Activated CD4-positive, alpha-beta T cell treated with anti-CD3 and anti-CD28 coated beads for 24 hours (primary cell): ENCODE measurements at places on chromosomes 4 and X.

GRCh38 chr4:119946359-119946758 lies 120.3 kb downstream of the MAD2L1 start:
- DNase-seq, result no peak

DNA sequence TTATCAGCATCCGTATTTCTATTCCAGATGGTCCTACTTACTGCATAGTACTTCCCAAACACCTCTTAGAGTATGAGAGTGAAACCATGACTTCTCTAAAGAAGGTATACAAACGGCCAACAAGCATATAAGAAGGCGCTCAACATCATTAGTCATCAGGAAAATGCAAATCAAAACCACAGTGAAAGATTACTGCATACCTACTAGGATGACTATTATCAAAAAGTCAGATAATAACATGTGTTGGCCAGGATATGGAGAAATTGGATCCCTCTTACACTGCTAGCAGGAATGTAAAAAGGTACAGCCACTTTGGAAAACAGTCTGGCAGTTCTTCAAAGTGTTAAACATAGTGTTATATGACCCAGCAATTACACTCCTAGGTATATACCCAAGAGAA lies 215.3 kb upstream of the CXorf66 start:
- DNase-seq, result no peak

DNA sequence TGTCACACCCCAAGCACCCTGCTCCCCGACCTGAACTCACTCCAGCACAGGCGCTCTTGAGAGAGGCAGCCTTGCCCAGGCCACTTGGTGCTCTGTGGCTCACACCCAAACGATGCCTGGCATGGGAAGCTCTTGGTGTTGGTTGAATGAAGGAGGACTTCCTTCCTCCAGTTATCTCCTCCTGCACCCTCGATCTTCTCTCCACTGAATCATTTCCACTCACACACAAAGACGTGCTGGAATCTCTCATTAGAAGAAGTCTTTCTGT lies 90.5 kb upstream of the TRIM2 start:
- no peak for DNase-seq

- no peak for DNase-seq
These were observed 8.7 kb upstream of the PPP3CA start for GRCh38 chr4:101355767-101356702.

GRCh38 chr4:8410641-8411271 lies 29.8 kb downstream of the ACOX3 start:
- DNase-seq, result no peak

DNA sequence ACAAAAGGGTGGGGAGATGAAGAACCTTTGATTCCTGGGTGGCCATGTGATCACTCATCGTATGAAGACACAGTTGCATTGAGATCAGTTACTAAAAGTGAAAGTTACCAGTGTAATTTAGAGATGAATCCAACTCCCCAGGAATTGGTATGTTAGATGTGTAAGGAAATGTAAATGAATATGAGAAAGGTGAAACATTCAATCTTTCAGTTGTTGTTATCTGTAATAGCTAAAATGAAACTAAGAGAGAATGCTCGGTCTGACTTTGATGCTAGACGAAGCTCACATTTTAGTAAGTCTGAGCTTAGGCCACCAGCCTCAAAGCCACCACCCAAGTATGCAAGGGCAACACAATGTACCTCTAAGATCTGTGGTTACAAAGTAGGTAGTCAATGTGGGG lies 194.3 kb upstream of the POF1B start:
- DNase-seq, result no peak

GRCh38 chr4:159041054-159042034 lies 61.5 kb upstream of the RAPGEF2 start:
- no peak for DNase-seq

DNA sequence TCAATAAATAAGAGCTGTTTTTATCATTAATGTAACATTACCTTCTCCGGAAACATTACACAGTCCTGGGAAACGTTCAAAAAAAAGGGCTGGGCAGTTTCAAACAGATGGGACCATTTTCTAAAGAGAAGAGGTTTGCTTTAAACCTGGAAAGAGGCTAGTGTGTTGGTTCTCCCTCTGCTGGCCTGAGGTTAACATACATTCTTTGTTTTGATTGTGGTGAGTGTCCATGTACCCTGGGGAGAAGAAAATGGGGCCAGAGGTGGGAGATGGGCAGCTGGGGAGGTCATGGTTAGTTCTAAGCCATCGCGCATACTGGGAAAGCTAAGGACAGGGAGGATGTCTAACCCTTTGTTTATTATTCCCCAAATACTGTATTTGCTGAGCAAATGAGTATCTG lies 194.7 kb downstream of the CPEB2 start:
- no peak for DNase-seq

DNA sequence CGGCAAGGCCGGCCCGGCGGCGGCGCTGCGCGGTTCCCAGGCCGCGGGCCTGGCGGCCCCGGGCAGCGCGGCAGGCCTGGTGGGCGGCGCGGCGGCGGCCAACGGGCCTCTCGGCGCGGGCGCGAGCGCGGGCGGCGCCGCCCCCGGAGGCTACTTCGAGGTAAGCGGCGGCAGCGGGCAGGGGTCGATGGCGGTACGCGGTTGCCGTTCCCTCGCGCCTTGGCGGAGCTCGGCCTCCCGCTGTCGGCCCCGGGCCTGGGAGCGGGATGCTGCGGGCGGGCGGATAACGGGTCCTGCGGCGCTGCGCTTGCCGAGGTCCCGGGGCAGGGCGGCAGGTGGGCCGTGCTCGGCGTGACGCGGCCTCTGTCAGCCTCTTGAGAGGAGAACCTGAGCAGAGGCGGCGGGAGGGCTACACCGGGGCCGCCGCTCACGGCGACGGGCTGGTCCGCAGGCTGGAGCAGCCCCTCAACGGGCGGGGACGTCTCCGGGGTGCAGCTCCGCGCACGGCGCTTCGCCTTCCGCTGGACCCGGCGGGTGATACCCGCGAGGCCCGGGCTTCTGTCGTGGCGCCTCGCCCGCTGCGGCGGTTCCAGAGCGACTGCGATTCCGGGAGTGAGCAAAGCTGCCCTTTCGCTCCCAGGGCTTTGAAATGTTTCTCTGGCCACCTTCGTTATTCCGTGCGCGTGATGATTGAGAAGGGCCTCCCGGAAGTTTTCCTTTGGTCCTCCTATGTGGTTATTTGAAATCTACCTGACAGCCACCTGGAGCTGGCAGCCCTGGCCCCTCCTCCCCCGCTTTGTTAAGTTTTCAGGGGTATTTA lies 774 bp downstream of the FAM193A start:
- DNase-seq, result peak; percentile 31

DNA sequence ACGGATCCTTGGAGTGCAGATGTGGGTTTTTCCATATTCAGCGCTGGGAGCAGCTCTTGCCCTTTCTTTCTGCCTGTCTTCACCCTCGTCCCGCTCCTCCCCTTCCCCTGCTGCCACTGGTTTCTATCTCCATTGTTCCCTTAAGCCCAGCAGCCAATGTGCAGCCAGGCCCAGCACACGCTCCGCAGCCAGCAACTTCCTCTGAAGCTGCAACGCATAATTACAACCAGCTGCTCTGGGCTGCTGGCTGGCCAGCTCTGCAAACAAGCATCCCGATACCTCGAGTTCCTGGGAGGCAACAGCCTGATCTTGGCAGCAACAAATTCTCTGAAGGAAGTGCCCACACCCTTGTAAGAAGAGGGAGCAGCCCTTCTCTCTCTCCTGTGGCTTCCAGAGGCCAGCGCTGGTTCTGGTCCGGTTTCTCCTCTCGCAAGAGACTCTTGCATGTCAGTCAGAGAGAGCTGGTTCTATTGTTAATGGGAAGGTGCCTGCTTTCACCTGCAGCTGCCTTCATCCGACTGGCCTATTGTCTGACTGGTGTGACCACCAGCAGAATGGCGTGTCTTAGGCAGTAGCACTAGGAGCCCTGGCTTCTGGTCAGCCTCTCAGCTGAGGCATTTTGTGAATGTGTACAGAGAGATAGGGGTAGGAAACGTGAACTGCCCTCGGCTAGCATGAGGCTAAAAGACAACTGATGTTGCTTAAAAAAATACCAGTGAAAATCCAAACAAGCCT lies 83.8 kb upstream of the MAML3 start:
- no peak for DNase-seq

DNA sequence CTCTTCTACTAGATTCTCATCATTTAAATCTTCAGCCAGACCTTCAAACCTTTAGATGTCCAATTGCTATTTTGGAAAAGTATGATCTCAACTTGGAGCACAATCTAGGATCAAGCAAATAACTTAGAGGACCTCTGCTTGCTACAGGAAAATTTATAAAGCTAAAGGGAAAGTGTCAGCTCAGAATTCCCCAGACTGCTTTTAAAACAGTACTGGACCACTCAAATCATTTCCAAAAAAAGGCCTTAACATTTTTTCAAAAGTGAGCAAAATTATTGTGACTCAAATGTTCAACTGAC lies 169.8 kb downstream of the PARM1 start:
- no peak for DNase-seq

DNA sequence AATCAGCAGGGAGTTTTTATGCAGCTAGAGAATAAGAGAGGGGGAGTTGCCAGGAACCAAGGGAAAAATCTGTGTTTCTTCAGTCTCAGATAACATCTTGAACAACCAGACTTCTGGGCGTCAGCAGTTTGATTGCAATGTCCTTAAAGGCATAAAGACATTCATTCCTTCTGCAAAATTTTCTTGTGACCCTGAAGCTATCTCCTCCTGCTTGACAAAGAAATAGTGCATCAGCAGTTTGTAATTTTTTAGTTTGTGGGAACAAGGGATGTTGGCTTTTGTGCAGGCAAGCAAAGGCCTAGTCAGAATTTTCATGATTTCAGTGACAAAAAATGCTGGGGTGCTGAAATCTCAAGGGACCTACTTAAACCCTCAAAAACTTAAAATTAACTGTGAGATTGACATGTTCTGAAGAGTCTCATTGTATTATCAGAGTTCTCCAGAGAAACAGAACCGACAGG lies 125.8 kb upstream of the UNC5C start:
- DNase-seq, result no peak

- no peak for DNase-seq
These were observed 1212.2 kb upstream of the TENM3 start for GRCh38 chr4:181030961-181031360.

GRCh38 chr4:7962609-7963508 lies 23.2 kb upstream of the AFAP1 start:
- no peak for DNase-seq

DNA sequence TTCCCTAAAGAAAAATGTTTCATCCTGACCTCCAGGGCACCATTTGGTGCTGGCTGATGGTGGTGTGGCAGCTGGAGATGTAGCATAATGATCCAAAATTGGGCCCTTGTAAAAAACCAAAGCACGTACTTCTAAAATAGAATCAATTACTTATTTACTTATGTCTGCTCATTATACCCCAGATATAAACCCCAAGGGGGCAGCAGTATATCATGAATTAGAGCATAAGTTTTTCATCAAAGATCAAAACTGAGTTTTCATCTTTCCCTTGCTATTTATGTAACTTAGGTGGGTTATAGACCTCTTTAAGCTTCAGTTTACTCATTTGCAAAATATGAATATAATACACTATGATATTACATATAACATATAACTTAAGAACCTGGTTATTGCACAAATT lies 241.1 kb downstream of the TACR3 start:
- no peak for DNase-seq

- no peak for DNase-seq
These were observed 22.2 kb downstream of the RBPJ start for GRCh38 chr4:26343038-26343398.

- DNase-seq, result no peak
These were observed 440.4 kb upstream of the ADGRL3 start for GRCh38 chr4:60759518-60760245.

DNA sequence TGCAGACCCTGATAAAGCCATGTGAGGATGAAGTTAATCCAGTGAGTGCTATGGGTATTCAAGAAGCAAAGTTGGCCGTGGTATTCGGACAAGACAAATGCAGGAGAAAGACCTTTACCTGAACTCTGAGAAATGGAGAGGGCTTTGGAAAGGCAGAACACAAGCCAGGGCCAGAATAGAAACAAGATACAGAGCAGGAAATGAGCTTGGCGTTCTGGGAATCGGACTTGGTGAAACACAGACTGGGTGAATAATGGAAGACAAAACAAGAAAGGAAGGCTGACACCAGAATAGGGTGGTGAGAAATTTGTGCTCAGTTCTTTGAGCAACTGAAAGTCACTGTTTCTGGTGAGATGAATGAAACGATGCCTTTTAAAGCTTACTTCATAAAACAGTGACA lies 83.3 kb downstream of the VEGFC start:
- no peak for DNase-seq

GRCh38 chr4:133000012-133000411 lies 149.1 kb upstream of the PCDH10 start:
- DNase-seq, result no peak

GRCh38 chrX:38004046-38004445 lies 2.3 kb upstream of the SYTL5 start:
- no peak for DNase-seq

DNA sequence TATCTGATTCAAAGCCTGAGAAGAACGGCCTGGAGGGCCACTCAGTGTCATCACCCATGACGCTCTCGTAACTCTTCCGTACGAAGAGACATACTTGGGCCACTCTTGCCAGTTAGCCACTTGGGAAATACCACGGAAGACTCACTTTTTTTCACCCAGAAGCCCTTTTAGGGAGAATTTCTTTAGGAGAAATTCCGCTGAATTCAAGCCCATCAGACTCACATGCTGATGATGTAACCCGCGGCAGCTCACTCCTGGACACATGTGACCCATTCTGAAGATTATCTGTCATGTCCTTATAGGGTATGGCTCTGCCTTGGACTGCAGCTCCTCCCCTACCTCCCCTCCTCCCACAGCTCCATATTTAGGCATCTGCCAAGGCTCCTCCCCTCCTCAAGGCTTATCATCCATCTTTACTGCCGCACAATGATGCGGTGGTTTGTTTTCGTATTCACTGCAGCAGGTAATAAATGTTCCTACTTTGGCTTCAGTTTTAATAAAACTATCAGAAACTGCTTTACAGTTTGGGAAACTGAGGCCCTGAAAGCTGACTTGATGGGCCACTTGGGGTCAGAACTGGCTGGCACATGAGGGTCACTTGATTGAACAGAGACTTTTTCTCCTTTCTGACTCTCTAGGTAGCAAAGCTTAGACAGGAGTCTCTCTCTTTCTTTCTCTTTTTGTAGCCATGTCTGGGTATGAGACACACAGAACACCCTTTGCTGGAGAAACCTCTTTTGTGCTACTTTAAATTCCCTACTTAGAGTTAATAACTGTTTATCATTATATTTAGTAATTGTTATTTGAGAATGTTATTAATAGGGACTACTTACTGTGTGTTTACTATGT lies 42.1 kb downstream of the RHOH start:
- DNase-seq, result peak; percentile 60

DNA sequence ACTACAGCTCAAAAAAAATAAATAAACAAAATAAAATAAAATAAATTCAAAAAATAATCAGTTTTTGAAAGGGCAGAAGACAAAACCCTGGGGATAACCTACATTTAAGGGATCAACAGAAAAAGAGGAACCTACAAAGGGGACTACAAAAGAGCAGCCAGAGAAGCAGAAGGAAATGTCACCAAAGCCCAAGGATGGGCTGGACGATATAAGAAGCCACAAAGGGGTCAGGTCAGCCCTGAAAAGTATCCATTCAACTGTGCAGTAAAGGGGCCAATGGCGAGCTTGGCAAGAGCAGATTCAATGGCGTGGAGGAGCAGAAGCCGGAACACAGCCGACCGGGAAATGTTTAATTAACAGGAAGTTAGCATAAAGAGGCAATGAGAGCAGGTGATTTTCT lies 16.9 kb downstream of the ACOT9 start:
- DNase-seq, result no peak
